Lower lobe of right lung (tissue), 2 donors: ENCODE measurements at places on chromosomes 5 and 9.

- DNase-seq: no peak
Observed at GRCh38 chr5:176803943-176804498, 6.3 kb upstream of the UNC5A start.

DNA sequence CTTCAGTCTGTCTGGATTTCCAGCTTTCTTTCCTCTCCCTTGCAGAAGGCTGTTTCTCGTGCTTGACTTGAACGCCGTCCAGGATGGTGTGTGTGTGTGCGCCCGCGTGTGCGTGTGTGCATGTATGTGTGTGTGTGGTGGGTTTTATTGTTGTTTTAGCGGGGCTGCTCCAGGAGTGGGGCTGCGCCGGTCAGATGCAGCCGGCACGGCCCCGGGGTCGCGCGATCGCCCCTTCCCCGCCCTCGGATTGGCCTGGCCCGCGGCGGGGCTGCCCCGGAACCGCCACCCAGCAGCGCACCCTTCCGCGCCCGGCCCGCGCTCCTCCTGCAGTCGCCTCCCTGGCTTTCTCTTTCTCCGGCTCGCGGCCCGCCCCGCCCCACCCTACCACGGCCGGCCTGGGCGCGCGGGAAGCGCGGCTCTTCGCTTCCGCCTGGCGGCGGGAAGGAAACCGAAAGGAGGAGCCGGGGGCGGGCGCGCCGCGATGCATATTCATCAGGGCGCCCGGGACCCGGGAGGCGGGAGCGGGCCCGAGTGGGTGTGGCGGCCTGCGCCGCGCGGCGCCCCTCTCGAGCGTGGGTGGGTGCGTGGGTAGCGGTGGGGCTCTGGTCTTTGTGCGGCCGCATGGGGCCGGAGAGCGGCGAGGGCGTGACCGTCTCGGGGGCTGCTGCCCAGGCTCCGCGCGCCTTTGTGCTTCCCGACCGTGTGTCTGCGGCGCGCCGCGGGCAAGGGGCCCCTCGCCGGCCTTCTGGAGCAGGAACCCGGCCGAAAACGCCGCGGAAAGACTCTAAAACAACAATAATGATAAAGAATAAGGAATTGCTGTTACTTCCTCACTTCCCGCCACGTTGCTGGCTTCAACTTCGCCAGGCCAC is 8.5 kb upstream of the NFIB start:
- DNase-seq: peak; percentile 94

- peak; percentile 67 for DNase-seq
Observed at GRCh38 chr9:121285835-121286687, 18.1 kb downstream of the GSN start.

DNA sequence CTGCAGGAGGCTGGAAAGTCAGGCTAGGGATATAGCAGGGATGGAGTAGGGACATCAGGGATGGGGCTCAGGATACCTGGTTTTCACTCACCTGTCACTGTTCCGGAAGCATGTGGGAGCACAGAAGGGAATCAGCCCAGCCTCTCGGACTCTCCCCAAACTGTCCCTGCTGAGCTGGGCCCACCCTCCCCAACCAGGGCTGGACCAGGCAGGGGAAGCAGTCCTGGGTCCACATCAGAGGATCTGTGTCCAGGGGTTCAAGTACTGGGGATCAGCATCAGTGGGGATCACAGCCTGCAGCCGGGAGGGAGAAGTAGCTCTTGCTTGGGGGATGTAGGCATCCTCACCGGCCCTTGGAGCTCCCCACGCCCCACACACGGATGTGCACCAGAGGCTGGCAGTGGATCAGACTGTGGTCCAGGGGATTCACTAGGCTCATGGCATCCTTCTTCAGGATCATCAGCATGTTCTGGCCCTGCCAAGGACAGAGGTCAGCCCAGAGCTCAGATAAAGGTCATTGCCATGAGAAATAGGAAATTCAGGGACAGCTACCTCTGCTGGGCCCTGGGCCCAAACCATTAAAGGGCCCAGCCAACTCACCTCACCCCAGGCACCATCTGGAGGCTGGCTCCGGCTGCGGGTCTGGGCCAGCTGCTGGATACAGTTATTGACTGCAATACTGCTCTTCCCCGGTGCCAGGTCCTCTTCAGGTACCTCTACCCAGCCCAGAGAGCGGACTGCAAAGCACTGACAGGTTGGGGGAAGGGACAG is 2.5 kb downstream of the APBB3 start:
- DNase-seq: no peak

GRCh38 chr5:132414634-132415378 is 45.3 kb downstream of the SLC22A5 start:
- no peak for DNase-seq

- no peak for DNase-seq
Observed at GRCh38 chr5:140549237-140550144, 2.0 kb downstream of the EIF4EBP3 start.

- no peak for DNase-seq
Observed at GRCh38 chr5:31844622-31845345, 205.9 kb downstream of the PDZD2 start.

DNA sequence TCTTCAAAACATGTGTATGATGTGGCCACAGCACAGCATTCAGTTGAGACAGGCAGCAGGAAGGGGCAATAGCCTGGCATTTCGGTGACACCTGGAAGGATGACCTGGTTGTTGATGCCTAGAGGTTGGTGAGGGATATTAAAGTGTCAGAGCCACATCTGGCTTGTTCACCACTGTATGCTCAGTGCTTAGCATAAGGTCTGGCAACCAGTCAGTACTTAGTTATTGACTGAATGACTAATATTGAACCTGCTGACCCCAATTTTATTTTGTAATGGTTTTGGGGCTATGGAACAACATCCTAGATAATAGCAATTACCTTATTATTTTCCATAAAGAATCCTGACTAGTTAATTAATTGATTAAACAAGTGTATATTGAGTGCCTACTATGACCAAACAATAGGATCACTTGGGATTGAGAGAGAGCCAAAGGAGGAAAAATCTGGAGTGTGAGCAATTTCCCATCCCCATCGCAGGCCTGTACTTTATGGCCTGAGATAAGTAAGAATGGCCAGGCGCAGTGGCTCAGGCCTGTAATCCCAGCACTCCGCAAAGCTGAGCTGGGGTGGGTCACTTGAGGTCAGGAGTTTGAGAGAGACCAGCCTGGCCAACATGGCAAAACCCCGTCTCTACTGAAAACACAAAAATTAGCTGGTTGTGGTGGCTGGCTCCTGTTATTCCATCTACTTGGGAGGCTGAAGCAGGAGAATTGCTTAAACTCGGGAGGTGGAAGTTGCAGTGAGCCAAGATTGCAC is 85.4 kb upstream of the PLPP1 start:
- DNase-seq: no peak

GRCh38 chr5:154189819-154190594 is 526 bp upstream of the GALNT10 start:
- DNase-seq: peak; percentile 93

GRCh38 chr9:97527626-97528528 is 26.4 kb downstream of the TMOD1 start:
- no peak for DNase-seq

- DNase-seq: peak; percentile 96
Observed at GRCh38 chr5:96702503-96703383, 40.6 kb downstream of the CAST start.

GRCh38 chr5:158988987-158989730 is 110.6 kb downstream of the EBF1 start:
- no peak for DNase-seq

- DNase-seq: no peak
Observed at GRCh38 chr5:130251931-130252330, 347.7 kb downstream of the CHSY3 start.

DNA sequence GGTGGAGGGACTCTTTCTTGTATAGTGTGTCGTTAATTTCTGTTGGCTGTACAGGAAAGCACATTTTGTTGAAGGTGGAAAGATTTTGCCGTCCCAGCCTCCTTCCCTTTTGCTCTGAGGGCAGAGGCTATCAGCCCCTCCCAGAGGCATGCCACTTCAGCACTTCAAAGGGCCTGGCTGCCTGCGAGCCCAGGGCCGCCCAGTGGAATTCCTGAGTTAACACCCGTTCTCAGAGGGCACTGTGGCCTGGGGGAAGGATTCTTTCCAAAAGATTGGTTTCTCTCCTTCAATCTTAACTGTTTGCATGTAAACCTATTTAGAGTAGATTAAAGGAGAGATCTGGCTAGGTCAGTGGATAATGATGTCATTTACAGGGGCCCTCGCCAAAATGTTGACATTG is 238.6 kb downstream of the FANCC start:
- DNase-seq: peak; percentile 73

GRCh38 chr5:179819296-179820126 is 1.2 kb upstream of the SQSTM1 start:
- peak; percentile 83 for DNase-seq

GRCh38 chr5:10410662-10411061 is 31.0 kb upstream of the ROPN1L start:
- no peak for DNase-seq

GRCh38 chr5:66529704-66530103 is 66.5 kb upstream of the MAST4 start:
- no peak for DNase-seq

GRCh38 chr9:38110476-38110875 is 41.4 kb upstream of the SHB start:
- no peak for DNase-seq

- DNase-seq: no peak
Observed at GRCh38 chr5:177043958-177044357, 21.5 kb downstream of the ZNF346 start.

GRCh38 chr9:126472198-126472947 is 141.4 kb upstream of the LMX1B start:
- DNase-seq: no peak

- DNase-seq: no peak
Observed at GRCh38 chr5:72378639-72379289, 58.6 kb downstream of the PTCD2 start.

- DNase-seq: no peak
Observed at GRCh38 chr9:128006332-128006996, 25.7 kb upstream of the EEIG1 start.

DNA sequence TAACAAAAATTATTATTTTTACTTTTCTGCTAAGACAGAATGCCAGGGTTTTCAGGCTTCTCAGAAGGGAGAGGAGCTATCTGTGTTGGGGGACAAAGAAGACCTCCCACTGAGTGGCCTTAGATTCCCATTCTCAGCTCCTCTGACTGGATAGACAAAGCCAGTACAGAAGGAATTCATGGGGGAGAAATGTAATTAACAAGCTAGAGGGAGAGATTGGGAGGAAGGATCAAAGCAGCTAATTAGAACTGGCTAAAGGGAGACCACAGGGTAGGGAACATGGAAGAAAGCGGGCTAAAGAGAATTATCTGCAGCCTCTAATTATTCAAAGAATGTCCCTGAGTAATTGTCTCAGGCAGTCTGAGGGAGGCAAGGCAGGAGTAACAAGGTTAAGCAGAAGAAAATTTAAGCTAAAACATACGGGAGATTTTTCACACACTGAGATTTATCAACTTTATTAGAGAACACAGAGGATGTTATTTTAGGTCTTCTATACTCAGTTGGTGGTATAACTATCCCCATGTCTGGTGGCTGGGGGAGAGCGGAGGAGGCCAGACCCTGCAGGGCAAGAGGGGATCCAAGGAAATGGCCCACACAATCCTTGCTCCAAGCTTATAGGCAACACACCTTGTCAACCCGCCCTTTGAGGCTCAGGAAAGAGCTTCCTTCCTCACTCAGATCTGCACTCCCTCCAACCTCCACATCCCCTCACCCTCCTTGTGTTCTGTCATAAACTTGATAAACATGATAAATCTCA is 87.7 kb upstream of the LRRTM2 start:
- DNase-seq: no peak

DNA sequence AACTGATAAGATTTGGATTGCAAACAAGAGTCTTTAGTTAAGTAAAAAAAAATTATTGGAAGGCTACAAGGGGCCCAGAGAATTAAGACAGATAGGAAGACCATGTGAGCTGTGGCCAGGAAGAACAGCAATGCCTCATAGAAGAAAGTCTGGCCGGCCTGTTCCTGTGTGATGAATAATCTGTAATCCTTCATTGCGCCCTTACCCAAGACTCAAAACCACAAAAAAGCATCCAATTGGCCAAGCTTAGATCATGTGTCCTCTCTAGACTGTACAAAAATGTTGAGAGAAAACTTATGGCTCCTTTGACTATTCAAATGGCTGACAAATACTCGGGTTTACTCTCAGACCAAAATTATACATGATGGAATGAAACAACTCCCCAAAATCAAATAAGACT is 1383.5 kb downstream of the PTPRD start:
- no peak for DNase-seq

DNA sequence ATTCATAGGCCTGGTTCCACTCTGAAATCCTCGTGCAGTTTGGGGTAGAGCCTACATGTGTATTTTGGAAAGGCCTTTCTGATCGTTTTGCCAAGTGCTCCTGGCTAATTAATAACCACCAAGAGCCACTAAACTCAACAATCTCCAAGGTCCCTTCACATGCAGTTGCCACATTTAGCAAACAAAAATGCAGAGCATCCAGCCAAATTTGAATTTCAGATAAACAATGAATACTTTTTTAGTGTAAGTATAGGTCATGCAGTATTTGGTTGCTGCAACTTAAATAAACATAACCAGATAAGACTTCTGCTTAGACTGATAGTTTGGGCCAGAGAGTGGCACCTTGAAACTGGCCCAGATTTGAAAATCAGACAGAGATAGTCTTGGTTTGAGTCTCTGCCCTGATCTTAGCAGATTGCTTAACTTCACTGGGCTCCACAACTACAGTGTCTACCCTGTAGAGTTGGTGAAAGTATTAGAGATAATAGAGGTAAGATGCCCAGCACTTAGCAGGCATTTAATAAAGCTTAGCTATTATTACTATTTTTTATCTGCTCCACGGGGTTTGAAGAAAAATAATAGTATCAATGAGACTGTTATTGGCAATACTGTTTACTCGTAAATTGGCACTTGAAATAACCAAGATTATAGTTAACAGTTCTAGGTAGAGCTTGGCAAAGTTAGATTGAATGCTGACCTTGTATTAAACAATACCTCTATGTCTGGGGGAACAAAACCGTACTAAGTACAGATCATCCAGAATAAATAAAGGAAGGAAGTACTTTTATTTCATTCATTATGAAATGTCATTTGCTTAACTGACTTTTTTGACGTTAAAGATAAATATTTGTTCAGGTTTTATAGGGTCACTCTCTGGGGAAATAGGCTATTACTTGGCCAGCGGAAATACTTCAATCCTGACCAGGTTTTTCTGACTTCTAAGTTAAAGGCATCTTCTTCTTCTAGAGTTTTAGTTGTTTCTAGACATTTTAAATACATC is 274.8 kb downstream of the DOCK8 start:
- no peak for DNase-seq

GRCh38 chr5:402615-403359 is 40.2 kb upstream of the EXOC3 start:
- DNase-seq: no peak

GRCh38 chr5:112329419-112330090 is 89.5 kb downstream of the EPB41L4A start:
- DNase-seq: no peak

DNA sequence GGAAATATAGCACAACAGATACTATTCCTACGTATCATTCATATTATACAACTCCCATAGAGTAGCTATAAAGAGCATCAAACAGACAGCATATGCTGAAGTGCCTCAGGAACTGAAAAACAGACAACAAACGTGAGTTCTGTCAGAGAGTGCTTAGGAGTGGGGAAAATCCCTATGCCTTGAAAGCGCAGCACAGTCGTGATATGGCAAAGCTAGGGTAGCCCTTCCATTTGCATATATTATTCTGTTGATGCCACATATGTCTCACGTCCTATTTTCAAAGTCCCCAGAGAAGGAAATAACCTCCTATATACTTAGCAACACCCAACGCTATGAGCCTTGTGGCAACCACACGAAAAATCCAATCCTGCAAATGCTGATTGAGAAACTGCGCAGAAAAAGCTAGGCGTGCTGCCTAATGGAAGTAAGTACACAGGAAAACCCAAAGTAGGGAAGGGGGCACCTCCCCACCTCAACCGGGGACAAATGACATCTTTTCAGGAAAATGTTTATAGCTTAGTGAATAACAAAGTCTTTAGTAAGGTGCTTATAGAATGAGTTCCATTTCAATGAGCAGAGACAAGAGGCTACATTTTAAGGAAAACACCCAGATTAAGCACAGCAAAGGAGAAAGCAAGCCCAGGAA is 105.1 kb downstream of the MED10 start:
- DNase-seq: no peak
